ENCODE measurements at places on chromosomes 7 and 10.
A peak's percentile ranks its signal among the peaks of the same experiment; 100 is the strongest.

DNA sequence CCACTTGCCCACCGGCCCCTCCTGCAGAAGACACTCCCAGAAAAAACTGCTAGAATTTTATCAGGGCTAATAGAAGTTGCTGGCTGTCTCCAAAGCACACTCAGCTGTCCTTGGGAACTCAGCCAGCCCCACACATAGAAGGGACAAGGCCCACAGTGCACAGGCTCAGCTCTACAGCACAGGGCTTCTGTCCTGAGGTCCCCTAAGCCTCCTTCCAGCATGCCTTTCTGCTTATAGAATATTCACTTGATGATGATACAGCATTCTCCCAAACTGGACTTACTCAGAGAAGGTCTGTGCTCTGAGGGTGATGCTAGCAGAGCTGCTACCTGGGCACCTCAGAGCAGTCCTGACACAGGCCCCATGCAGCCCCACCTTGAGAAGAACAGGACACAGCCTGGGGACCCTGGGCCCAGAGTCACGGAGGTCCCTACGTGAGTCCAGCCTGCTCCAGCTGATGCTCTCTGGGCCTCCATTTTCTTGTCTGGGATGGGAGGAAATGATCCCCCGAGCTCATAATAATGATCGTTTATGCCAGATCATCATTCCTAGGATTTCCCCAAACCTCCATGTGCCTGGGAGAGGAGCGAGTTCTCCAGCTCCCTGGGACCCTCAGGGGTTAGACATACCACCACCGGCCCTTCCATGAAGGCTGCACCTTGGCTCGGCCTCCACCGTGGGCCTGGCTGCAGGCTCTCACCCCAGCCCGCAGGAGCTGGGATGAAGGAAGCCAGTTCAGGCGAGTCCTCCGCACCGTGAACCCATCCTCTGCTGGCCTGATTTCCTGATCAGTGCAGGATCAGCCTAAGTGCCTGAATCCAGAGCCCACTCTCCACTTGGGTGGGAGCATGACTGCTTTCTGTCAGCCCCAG, 145.6 kb downstream of the ZNF248 start:
- DNase-seq, result no peak

DNA sequence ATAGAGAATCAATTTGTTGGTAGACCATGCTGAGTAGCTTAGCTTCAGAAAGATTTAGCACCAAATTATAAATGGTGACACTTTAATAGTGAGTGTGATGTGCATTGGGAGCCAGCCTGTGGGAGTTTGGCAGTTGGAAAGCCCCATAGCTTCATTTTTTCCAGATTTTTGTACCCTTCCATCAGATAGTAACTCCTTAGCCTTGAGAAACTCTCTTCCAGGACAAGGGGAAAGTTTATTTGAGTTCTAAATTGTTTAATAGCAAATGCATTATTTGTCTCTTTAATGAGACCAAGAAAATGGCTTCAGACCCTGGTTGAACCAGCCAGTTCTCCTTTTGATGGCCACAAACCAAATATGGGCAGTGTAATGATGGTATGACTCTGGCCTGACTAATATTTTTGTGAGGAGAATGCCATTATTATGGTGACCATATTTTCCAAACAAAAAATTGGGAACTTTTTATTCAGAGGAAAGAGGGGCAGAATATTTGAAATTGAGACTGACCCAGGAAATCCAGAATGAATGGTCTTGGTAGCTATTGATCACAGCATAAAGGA, 49.8 kb downstream of the PLCE1 start:
- no peak for DNase-seq

DNA sequence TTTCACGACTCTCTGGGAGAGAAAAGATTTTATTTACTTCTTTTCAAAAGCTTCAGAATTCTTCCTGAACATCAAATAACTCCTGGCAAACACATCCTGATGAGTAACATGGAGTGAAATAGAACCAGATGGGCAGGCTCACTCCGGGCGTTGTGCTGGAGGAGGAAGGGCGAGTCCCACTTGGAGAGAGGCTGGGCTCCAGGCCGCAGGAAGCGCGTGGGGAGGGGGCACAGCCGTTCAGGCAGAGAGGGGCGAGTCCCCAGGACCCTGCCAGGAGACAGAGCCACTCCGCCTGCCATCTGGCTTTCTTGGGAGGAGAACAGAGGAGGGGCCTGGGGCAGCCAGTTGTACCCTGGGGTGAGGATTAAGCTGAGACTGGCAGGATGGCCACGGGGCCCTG, 265.9 kb upstream of the ZMIZ1 start:
- peak; percentile 84 for DNase-seq

GRCh38 chr7:11505471-11505985, 326.5 kb downstream of the THSD7A start:
- no peak for DNase-seq

- DNase-seq, result peak; percentile 71
Measured at GRCh38 chr10:70274643-70275042, 9.2 kb downstream of the NPFFR1 start.

- no peak for DNase-seq
Measured at GRCh38 chr10:48609441-48609840, 4.6 kb upstream of the ARHGAP22 start.

- DNase-seq, result no peak
Measured at GRCh38 chr7:39073432-39073831, 95.7 kb downstream of the POU6F2 start.

DNA sequence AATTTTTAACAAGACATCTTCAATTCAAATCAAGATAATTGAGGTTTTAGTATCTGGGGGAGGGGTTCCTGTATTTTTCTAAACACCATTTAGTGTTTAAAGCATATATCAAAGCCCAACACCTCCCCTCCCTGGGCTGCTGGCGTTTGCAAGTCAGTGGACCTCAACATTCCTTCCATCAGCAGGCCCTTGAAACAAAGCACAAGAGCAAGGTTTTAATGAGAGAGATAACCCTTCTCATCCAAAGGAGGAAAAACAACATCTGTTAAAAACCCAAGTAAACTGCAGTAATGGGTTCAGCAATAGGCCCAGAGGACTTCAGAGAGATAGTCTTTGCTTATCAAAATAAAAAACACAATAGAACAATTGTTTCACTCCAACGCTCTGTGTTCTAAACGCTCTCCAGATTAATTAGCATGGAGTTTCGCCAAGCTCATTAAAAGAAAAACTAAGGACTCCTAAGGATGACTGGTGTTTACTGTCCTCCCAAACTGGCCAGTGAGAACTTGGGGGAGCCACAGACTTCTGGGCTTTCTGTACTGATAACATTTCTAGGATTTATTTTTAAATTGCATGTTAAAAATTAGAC, 2.5 kb downstream of the JCAD start:
- peak; percentile 7 for DNase-seq

- no peak for DNase-seq
Measured at GRCh38 chr7:159092701-159093121, 52.0 kb downstream of the VIPR2 start.

DNA sequence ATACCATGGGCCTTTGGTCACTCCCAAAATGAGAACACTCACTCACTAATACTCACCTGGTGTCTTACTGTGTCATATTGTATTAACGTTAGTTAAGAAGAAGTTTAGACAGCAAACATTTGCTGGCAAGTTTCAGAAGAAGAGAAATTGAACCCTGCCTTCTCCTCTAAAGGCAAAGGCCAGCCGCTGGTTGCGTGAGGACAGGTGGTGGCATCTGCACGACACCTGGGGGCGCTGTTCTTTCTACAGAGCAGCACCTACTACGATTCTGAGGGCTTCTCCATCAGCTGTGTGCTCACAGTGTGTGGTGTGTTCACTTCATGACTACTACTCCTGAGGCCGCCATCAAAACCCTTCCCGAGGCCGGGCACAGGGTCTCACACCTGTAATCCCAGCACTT, 17.9 kb upstream of the CLEC2L start:
- DNase-seq, result no peak

- no peak for DNase-seq
Measured at GRCh38 chr10:2760736-2761135, 306.6 kb upstream of the PFKP start.

DNA sequence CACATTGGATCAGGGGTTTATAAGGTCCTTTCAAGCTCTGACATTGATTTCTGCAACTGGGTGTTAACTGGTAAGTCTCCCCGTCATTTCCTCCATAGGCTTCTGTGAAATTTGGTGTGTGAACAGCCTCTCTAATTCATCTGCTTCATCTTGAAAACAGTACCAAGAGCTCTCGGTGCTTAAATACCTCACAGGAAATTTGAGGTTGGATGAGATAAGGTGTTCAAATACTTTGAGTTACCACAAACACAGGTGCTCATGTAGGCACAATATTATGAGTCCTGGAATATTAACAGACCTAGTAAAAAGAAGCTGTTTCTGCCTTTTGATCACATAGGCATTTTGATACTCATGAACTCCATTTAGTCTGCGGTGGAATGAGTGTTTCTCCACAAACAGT, 85.2 kb downstream of the RTKN2 start:
- no peak for DNase-seq

- DNase-seq, result peak; percentile 89
Measured at GRCh38 chr10:12130237-12130872, 878 bp downstream of the SEC61A2 start.

DNA sequence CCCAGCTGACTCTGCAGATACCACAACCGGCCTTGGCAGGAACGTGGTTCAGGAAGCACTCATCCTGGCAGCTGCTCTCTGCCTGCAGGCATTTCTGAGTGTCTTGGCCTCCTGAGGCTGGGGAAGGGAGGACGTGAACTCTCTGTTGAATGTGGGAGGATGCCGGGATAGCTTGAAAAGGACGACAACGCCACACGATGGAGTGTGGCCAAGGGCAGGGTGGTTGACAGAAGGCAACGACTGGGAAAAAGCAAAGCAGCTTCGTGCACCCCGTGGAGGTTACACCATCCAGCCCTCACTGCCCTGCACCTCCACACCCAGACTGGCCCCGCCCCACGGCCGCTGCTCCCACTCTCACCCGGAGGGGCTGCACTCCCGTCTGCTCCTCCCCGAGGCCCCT, 466.1 kb upstream of the FOXK1 start:
- no peak for DNase-seq

DNA sequence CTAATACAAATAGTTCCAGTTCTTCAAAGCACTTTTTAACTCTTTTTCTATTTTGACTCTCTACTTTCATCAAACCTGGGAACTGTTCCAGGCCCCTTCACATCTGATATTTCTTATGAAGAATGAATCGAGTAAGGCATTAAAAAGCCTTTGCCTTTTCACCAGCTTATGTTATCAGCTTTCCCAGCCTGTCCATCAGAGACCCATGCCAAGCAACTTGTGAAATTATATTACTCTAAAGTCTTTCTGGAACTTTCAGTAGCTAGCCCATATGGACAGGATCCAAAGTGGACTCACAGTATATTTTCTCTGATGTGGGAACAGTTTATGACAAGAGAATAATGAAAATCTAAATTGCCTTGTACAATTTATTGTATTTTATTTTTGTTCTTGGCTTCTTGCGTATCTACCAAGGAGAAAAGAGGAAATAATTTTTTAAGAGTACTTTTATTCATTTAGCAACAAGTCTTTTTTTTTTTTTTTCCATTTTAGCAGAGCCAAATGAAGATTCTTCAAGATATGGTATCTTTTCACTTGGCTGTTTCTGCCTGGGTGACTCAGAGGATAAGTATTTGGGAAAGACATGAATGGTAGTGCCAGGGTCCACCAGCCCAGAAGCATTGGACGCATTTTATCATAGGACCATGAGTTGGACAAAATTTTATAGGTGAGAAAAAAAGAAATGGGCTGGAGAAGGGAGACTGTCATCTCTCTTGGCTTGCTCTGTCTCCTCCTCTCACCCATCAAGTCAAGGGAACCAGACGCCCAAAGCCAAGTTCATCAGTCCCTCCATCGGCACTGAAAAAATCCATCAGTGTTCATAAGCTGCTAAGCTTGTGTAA, 195.8 kb upstream of the NEBL start:
- DNase-seq, result no peak

DNA sequence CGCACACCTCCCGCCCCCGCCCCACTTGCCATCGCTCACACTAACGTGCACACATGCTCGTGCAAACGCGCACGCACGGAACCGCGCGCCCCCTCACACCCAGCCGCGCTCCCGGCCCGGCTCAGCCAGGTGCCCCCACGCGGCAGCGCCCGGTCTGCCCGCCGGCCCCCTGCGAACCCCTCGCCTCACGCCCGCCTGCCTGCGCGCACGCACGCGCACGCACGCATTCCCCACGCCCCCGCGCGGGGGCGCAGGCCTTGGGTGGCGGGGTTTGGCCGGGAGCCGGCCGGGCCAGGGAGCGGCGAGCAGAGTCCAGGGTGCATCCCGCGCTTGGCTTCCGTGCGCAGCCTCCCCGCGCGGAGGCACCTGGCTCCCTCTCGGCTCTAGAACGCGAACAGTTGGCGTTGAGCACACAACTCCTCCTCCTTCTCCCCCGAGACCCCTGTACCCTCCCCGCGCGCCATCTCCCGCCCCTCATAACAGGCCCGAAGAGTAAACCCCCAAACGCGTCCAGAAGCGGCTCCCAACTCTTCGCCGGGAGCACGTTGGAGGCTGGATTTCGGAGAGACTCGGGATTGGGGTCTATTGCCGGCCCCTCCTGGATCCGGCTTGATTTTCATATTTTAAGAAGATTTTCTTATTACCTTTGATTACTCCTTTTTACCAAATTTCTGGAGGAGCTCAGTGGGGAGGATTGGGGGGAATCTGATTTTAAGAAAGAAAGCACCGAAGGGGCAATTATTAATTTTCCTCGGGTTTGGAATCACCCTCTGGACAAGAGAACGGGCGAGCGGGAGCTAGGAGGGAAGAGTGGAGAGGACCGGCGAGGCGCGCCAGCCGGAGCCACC, 527 bp upstream of the SORCS3 start:
- no peak for DNase-seq

GRCh38 chr7:142669074-142669654, 80.1 kb upstream of the PRSS1 start:
- DNase-seq, result peak; percentile 19

DNA sequence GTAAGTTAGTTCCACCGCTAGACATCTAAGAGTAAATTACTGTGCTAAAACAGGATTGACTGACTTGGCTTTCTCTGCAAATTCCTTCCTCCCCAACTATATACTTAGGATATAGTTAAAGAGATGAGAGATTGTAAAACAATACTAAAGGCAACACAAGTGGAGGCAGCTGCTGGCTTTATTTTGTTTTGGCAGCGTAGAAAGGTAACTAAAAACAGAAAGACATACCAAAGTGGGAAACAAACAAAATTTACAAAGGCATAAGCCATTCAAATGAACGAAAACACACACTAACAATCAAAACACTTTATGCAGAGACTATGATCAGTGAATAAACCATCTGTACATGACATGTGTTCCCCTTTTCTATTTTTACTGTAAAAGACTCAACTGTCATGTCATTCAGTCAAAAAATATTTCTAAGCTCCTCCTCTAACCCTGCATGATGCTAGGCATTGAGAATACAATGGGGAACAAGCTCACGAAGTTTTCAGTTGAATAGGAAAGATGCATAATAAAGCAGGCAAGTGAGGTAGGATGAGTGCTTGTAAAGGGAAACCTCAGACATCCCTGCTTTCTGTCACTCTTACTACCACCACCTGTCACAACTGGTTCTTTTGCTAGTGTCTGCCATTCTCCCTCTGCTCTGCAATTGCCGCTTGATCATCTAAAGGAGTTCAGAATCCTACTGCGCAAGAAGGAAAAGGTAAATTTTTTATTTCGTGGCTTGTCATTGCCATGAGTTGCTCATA, 64.2 kb upstream of the COL1A2 start:
- DNase-seq, result no peak
